ENCODE measurements at places on chromosomes 16 and 17.

DNA sequence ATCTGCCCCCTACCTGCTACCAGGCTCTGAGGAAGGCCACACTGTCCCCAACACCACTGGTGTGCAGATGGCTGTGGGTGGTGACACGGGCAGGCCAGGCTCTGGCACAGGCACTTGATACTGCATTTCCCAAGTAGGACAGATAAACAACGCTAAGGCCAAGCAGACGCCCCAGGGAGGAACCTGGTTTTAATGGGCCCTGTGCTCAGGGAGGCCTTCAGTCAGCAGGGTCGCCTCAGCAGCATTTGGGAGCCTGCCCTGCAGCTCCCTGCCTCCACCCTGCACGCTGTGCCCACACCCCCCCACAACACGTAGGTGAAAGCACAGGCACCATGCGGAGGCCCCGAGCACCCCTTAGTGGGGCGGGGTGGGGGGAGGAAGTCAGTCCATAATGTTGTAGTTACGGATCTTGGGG lies 3.3 kb upstream of the FASN start:
- no peak for DNase-seq

GRCh38 chr16:68275611-68276191 lies 11.4 kb downstream of the SLC7A6 start:
- DNase-seq: no peak

DNA sequence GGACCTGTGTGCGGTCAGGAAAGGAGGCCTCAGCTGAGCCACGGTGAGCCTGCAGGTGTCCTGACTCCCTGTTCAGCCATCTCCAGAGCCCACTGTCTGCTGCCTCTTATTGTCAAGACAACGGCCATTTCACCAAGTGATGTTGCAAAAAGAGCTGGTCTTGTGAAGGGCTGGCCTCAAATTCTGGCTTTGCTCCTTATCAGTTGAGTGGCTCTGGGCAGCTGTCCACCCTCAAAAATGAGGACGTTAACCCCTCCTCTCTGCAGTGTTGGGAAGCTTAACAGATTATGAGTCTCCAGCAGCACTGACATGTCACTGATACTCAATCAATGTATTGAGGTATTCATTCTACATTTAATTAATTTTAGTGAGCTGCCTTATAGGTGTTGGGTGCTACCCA lies 171.1 kb upstream of the TOX3 start:
- DNase-seq: no peak

DNA sequence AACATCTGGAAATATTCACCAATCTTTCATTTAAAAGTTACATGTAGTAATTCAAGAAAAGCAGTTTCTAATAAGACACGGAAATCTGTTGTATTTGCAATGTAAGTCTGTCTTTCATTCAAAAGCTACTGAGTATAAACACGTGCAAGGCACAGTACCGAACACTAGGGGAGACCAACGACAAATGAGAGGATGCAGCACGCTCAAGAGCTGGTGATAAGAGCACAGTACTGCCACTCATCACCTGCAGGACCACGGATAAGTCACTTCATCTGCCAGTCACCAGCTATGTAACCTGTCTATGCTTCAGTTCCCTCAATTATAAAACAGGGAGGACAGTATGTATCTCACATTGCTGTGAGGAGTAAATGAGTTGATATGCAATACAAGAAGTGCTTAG lies 67.1 kb downstream of the CLEC18A start:
- DNase-seq: no peak

GRCh38 chr17:64682261-64683181 lies 20.4 kb upstream of the SMURF2 start:
- DNase-seq: no peak

- no peak for DNase-seq
These were observed 1.2 kb downstream of the GSG1L start for GRCh38 chr16:28062261-28062846.

DNA sequence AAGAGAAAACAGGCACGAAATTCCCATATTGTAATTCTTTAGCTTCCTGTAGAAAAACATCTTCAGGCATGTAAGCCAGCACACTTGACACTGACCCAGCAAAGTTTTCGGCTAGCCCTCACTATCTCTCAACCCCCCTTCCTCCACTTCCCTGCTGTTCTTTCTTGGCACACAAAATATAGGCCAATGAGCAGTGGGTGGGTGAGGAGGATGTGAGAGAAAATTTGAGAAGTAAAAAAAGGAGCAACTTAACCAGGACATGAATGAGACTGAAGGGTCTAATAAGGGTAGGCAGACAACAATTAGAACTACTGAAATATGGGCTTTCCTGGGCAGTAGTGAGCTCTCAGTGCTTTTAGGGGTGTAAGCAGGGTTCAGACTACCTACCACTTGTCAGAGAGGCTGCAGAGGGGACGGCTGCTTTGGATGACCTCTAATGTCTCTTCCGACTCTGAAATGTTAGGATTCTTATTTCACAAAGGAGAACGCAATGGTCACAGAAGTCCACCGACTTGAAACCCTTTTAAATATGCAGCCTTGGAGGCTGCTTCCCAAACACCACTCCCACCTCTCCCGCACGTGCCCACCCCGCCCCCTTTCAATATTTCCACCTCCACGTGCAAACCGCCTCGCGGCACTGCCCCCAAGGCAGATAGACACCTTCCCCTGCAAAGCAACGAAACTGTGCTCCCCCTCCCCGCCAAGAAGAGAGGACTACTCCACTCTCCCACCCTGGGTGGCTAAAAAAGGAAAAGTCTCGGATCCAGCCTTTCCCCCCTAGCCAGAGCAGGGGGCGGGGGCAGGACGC lies 889 bp downstream of the MBTD1 start:
- DNase-seq: no peak

DNA sequence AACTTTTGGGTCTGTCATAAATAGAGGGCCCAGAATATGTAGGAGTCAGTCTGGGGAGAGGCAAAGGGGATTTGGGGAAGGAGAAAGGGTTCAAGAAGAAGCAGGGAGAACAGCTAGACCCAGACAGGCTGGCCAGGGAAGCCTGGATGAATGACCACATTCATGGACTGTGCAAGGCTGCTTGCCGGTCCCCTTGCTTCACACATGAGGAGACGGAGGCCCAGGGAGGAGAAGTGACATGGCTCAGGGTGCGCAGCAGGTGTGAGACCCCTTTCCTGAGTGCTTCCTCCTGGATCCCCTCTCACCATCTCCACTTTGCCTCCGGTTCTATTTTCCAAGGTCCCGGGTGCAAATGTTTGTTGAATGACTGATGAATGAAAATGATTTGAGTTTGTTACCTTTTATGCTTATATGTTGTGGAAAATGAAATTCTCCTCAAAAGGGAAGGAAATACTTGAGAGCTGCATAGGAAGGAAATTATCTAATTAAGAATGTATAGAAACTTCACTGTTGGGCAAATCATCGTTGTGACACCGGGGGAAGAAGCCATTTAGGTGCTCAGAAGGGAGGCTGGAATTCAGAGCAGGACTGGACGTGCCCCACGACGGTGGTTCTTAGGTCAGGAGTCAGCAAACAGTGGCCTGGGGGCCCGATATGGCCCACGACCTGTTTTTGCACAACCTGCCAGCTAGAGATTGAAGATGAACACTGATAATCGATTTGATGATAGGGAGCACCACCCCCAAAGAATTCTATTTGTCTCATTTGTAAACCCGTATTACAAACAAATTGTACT lies 559 bp downstream of the ITGAM start:
- DNase-seq: no peak

- DNase-seq: no peak
These were observed 18.8 kb upstream of the MMD start for GRCh38 chr17:55440391-55440790.

DNA sequence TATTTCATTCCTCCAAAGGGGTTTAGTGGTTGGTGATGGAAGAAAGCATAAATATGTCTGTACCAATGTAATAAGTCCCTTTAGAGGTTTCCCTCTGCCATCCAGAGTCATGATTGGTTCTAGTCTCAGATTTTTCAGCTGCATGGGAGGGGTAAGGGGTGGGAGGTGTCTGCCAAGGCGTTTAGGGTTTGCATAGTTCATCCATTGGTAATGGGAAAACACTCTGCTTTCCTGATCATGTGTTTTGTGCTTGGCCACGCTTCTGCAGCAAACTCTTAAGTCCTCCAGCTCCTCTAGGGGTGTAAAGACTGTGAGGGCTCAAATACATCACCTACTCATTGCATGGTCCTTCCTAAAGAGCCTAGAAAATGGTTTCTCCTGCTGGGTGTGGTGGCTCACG lies 29.8 kb downstream of the LIG3 start:
- DNase-seq: no peak

DNA sequence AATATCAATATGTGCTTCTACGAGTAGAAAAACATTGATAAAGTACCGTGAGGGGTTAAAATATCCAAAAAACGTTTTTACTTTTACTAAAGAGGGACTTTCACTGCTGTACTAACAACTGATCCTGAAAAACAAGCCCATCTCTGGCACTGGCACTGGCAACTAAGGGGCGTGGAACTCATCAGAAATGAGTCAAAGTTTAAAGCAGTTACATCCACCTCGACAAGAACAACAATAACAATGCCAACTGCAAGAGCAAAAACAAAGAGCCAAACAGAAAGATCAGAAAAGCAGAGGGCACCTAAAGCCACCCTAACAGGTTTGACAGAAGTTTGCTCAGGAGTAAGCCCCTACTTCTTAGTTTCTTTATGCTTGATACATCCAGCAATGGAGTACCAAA lies 13.1 kb downstream of the MBTPS1 start:
- DNase-seq: no peak

GRCh38 chr16:73426433-73427160 lies 378.7 kb upstream of the ZFHX3 start:
- no peak for DNase-seq

GRCh38 chr17:74623693-74624093 lies at the start of gene CD300E:
Gene CD300E, minus strand, starts transcription at chr17:74623738. Its CDS starts 117 bp downstream, at chr17:74623621.
- DNase-seq: no peak

DNA sequence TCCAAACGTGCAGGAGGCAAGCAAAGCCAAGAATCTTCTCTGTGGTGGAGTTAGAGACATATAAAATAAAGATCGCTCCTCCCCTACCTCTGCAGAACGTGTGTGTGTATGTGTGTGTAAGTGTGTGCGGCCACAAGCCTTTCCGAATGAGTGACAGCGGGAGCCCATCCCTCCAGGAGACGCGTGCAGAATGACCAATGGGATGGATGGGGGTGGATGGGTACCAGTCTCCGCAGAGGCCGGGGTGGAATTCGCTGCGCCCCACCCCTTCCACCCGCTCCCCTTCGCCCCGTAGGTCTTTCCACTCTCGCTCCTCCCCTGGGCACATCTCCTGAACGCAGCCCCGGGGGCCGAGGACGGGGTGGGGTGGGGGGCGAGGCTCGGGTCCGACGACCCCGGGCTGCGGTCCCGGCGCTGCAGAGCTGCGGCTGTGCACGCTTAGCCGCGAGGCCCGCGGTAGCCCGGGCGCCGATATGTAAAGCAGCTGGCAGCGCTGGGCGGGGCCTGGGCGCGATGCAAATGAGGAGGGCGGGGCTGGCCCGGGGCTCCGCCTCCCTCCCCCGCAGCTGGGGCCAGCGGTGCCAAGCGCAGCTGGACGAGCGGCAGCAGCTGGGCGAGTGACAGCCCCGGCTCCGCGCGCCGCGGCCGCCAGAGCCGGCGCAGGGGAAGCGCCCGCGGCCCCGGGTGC lies at the start of gene PRKCB:
PRKCB (plus strand) TSS at position 594 of the 688 bp plus-strand sequence.
- no peak for DNase-seq

- no peak for DNase-seq
These were observed 46.9 kb downstream of the IRX6 start for GRCh38 chr16:55370762-55371482.

Measured in brain pericyte (primary cell).